NCI-H1105 treated with DMSO at 0.1 percent for 48 hours (cell line): ENCODE measurements at places on chromosomes 5 and 9.
A peak's percentile ranks its signal among the peaks of the same experiment; 100 is the strongest.

GRCh38 chr9:69801989-69802388 lies 18.6 kb upstream of the CFAP95 start:
- no peak for DNase-seq

GRCh38 chr5:76153271-76153670 lies 70.1 kb downstream of the SV2C start:
- DNase-seq = no peak

- DNase-seq = no peak
Measured at GRCh38 chr5:172252501-172252900, 31.1 kb downstream of the UBTD2 start.

- no peak for DNase-seq
Measured at GRCh38 chr5:16592255-16592654, 24.5 kb downstream of the RETREG1 start.

GRCh38 chr5:61840361-61840760 lies 465.6 kb upstream of the KIF2A start:
- no peak for DNase-seq

DNA sequence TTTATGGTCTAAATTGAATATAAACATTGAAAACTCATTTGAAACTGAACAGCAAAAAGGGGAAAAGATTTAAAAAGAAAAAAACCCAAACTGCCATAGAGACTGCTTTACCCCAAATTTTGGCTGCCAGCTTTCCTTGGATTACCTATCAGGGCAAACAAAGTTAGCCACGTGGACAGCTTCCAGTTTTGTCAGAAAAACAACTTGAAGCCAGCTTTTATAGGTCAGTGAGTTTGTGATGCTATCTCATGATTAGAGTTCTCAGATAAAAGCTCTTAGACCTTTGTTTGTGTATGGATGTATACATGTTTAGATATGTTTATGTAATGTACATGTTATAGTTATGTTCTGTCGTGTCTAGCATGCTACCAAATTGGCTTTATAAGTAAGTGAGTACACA lies 16.1 kb downstream of the FBP2 start:
- no peak for DNase-seq

- DNase-seq = no peak
Measured at GRCh38 chr5:143685246-143685815, 126.6 kb upstream of the HMHB1 start.

DNA sequence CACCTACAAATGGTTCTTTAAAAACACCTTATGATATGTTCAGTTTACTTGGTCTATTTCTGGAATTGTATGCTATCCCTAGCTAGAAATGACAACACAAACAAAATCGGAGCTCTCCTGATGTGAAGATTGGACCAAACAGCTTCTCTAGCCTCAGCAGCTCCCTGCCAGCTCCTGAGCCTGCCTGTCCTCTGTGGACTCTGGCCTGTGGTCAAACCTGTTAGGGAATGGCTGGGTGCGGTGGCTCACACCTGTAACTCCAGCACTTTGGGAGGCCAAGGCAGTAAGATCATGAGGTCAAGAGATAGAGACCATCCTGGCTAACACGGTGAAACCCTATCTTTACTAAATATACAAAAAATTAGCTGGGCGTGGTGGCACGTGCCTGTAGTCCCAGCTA lies 195.3 kb downstream of the GAS1 start:
- no peak for DNase-seq

DNA sequence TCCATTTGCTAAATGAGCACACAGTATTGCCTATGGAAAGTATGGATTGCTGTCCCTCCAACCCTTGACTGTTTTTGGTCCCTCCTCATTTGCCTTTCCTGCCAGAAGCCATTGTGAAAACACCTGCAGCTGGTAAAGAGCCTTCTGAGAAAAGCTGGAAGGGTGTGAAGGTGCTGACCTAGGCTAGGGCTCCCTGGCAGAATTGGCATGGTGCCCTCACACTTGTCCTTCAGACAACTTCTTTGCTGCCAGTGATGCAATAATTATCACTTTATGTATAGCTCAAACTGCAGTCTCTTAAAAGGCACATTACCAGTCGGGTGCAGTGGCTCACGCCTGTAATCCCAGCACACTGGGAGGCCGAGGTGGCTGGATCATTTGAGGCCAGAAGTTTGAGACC lies 4.2 kb downstream of the TXNDC15 start:
- DNase-seq = peak; percentile 42
